ENCODE measurements at places on chromosomes 4 and X. TPM values are rescaled to one million over a fixed set of nuclear protein-coding genes. Genes with fewer than 3 reads are reported as not detected.

GRCh38 chr4:5662555-5662954, 45.8 kb downstream of the EVC2 start:
- no peak for DNase-seq
- no peak overlapping the region for H3K27ac ChIP-seq
- H3K27me3 ChIP-seq: no peaks in the 10 kb centered on the region
- no peak overlapping the region for H3K4me3 ChIP-seq
- H3K36me3 ChIP-seq: peaks cover 26% of the 10 kb centered on the region

- H3K4me3 ChIP-seq: no peak overlapping the region
- no peaks in the 10 kb centered on the region for H3K4me1 ChIP-seq
- H3K27ac ChIP-seq: no peak overlapping the region
- no peaks in the 10 kb centered on the region for H3K27me3 ChIP-seq
Measured at GRCh38 chr4:55928846-55929245, 19.9 kb upstream of the CEP135 start.

TMEM156 gene
- total RNA-seq: not detected

DNA sequence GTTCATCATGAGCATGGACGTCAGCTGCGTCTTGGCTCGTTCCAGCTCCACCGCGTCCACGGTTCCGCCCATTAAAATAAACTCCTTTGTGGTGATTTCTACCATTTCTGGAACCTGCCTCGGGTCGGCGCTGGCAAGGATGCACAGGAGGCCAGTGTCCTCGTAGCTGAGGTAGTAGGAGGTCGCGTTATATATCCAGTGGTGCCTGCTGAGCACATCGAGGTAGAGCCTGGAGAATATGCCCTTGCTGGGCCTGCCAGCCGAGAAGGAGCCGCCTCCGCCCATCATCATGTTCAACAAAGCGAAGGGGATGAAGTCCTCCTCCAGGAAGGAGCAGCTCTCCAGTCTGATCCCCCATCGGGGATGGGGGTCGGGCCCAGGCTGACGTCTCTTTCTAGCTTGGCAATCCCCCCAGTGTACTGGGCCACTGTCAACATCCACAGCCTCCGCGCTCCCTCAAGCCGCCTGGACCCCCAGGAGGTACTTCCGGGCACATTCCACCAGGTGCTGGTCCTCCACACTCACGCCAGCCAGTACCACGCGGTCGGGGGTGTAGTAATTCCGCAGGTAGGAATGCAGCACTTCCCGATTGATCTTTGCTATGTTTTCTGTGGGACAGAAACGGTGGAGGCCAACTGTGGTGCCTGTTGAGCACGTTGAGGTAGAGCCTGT, 120.9 kb upstream of the GRID2 start:
- no peaks in the 10 kb centered on the region for H3K36me3 ChIP-seq
- DNase-seq: no peak

- no peak for DNase-seq
- no peaks in the 10 kb centered on the region for H3K36me3 ChIP-seq
- no peak overlapping the region for H3K27ac ChIP-seq
Measured at GRCh38 chr4:22668702-22669101, 24.0 kb upstream of the GBA3 start.

NHSL2 gene
- 3.8 TPM for total RNA-seq
